Liver (tissue), 10 donors: ENCODE measurements at places on chromosomes 11 and 22. TPM values are rescaled to one million over a fixed set of nuclear protein-coding genes. Genes with fewer than 3 reads are reported as not detected.

Gene PGR
- 0.17 TPM for total RNA-seq

Gene OR56A3
- not detected for total RNA-seq

Gene LAYN
- total RNA-seq, result 0.98 TPM

Gene MYOD1
- total RNA-seq, result not detected

Gene OR51B2
- 0.37 TPM for total RNA-seq

Gene PDGFB
- total RNA-seq, result 2.5 TPM
